T-helper 2 cell treated with Interferon-gamma antibody and Interleukin-4, amounts not matched to agents 5 μg/mL and 100 μg/mL, for 36 hours (primary cell): ENCODE measurements at places on chromosomes 3 and 15.

GRCh38 chr15:90883976-90884718 is at the start of gene FES:
TSS of gene FES (plus strand) at chr15:90884504. CDS start at chr15:90885046, 542 bp downstream.
- no peak for DNase-seq

DNA sequence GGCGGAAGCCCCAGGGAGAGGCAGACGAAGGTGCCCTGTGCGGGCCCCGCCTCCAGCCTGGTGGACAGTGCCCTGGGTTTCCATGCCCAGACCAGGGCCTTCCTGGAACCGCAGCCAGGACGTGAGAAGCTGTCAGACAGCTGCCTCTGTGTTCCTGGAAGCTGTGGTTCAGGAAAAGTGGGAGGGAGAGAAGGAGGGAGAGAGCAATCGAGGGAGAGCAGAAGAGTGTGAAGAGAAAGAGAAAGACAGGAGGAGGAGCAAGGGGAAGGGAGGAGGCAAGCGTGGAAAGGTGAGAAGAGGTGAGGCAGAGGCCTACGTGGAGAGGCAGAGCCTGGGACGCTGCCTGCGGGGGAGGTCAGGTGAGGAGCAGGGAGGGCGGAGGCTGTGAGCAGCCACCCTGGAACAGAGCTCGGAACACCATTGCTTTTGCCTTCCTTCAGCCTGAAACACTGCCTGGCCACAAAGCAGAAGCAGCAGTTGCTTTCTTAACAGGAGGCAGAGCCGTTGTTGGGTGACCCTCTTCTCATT is 18.6 kb downstream of the ZDHHC19 start:
- DNase-seq, result no peak

- DNase-seq, result no peak
Observed at GRCh38 chr15:78676424-78677110, 35.6 kb upstream of the CHRNB4 start.

- DNase-seq, result no peak
Observed at GRCh38 chr15:57321973-57322601, 54.2 kb upstream of the CGNL1 start.

- no peak for DNase-seq
Observed at GRCh38 chr3:50480471-50480870, 23.0 kb downstream of the CACNA2D2 start.
